ENCODE measurements at places on chromosomes 4 and X.

- no peak for DNase-seq
Measured at GRCh38 chr4:143260750-143261149, 75.9 kb upstream of the GAB1 start.

GRCh38 chr4:98803251-98803650 lies 125.7 kb downstream of the EIF4E start:
- no peak for DNase-seq

DNA sequence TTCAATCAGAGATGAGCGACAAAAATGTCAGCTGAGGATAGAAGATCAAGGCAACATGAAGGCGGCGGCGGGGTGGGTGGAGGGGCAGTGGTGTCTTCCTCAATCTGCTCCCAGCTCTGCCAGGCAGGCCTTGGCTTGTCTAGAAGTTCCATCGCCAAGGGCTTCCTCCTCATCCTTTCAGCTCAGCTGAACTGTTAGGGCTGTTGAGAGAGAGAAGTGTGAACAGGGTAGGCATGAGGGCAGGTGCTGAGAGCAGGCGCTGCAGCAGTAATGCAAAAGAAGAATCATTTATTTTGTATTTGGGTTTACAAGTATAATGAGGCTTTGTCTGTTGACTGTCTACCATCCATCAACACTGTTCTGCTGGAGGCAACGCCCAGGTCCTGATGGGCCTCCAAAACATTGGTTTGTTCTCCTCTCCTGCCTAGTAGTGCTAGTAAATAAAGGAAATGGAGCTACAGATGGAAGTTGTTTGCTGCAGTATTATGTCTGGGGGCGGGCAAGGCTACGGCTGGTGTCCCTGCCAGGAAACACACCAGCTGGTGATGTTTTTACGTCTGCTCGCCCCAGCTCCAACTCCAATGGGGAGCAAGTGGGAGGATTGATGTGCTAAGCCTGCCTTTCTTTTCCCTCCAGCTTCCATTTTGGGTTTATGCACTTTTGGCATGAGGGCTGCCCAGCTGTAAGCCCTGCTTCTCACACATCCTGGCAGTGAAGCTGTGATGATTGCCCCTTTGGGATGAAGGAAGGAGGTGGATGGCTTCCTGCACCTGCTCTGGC lies 139.4 kb upstream of the BOD1L1 start:
- DNase-seq = no peak

GRCh38 chrX:41381685-41382084 lies 47.7 kb downstream of the DDX3X start:
- no peak for DNase-seq
